ENCODE measurements at places on chromosomes 13 and 19.

GRCh38 chr19:24140099-24140498 is 53.1 kb downstream of the ZNF254 start:
- no peak for DNase-seq

- DNase-seq: no peak
Measured at GRCh38 chr19:11154683-11155047, 917 bp downstream of the SPC24 start.

DNA sequence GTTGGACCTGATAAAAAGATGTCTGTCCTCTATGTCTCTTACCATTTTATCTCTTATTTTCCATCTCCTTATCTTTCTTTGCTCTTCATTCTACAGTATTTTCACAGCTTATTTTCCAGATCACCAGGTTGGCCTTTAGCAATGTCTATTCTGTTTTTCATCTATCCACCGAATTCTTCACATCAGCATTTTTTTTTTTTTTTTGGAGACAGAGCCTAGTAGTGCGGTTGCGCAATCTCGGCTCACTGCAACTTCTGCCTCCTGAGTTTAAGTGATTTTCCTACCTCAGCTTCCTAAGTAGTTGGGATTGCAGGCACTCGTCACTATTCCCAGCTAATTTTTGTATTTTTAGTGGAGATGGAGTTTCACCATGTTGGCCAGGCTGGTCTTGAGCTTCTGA is 49.0 kb downstream of the DNAJC15 start:
- DNase-seq: no peak

DNA sequence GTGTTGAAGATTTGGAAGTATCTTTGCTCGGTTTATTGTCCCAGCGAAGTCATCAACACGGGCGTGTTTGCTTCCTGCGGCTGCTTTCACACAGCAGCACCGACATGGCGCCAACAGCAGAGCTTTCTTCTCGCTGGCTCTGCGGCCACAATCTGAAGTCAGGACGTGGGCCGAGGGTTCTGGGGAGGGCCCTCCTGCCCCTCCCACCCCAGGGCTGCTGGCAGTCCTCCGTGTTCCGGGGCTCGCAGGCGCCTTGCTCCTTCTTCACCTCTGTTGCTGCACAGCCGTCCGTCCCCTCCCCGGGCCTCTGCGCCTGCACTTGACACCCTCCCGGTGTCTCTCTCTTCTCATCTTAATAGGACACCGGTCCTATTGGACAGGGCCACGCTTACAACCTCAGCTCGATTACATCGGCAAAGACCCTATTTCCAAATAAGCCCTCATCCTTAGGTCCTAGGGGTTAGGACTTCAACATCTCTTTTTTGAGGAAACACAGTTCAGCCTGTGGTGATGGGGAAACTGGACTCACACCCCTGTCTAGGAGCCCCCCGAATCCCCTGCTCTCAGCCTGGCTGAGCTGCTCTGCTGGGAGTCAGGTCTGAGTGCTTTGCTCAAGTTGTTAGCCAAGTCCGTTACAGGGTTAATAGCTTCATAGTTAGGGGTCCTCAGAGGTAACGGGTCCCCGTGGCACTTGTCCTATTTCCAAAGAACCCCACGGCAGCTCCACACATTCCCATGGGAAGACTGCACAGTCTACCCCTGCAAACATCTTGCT is 2.7 kb upstream of the TEX29 start:
- no peak for DNase-seq

- no peak for DNase-seq
Measured at GRCh38 chr13:97537110-97537509, 103.1 kb downstream of the RAP2A start.

GRCh38 chr19:46745521-46746280 is at the start of gene FKRP:
FKRP (plus strand) TSS chr19:46746057; CDS start chr19:46755451, 9,394 bp downstream.
- no peak for DNase-seq

GRCh38 chr13:79392882-79393563 is 13.0 kb downstream of the RBM26 start:
- DNase-seq: no peak

DNA sequence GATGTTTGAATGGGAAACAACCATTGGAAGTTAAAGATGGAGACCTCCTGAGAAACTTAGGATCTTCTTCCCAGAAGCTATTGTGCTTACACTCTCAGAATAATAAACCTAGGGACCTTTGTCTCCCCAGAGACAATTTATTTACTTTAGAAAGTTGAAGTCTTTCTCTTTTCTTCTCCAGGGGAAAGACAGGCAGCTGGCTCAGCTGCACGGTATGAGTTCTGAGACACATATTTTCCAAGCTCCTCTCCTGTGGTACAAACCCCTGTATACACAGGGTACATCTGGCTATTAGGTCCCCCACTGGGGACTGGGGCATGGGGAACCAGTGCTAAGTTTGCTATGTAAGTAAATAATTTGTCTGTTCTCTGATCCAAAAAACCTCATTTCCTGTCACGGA is 67.5 kb upstream of the POSTN start:
- no peak for DNase-seq

GRCh38 chr19:28829762-28830161 is 383.2 kb downstream of the UQCRFS1 start:
- DNase-seq: no peak

- no peak for DNase-seq
Measured at GRCh38 chr13:29507356-29507755, 88.1 kb downstream of the SLC7A1 start.

DNA sequence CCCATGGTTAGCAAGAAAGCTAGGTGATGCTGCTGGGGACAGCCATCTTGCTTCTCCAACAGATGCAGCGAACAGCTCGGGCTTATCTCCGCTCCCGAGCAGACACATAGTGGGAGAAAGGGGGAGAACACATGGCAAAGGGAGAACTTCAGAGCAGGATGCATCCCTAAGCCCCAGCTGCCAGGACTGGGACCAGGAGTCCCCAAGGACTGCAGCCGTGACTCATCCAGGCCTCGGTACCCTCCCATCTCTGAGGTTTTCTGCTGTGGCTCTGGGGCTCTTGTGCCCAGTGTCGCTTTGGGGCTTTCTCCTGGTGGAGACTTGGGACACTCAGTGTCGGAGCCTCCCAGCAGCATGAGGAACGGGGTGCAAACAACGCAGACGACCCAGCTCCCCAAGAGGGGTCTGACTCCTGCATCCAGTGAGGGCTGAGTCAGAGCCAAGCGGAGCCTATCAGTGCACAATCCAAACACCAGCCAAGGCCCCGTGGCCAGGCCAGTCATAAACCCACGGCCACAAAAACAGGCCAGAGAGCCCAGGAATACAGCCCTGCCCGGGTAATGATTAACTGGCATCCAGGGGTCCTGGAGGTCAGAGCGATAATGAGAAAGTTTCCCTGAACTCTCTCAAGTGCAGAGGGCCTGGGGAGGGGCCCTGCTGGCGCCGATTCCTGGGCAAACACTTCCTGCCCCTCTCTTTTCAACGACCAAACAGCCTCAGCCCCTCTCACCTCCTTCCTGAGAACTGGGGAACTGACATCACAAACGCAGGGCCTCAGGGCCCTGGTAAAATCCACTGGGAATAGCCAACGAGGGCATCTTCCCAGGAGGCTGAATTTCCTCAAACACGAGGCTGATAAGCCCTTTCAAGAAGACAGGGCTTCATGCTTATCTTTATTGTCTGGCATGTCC is 202.9 kb downstream of the USP12 start:
- DNase-seq: no peak

- no peak for DNase-seq
Measured at GRCh38 chr19:5480427-5480836, 25.2 kb downstream of the ZNRF4 start.

DNA sequence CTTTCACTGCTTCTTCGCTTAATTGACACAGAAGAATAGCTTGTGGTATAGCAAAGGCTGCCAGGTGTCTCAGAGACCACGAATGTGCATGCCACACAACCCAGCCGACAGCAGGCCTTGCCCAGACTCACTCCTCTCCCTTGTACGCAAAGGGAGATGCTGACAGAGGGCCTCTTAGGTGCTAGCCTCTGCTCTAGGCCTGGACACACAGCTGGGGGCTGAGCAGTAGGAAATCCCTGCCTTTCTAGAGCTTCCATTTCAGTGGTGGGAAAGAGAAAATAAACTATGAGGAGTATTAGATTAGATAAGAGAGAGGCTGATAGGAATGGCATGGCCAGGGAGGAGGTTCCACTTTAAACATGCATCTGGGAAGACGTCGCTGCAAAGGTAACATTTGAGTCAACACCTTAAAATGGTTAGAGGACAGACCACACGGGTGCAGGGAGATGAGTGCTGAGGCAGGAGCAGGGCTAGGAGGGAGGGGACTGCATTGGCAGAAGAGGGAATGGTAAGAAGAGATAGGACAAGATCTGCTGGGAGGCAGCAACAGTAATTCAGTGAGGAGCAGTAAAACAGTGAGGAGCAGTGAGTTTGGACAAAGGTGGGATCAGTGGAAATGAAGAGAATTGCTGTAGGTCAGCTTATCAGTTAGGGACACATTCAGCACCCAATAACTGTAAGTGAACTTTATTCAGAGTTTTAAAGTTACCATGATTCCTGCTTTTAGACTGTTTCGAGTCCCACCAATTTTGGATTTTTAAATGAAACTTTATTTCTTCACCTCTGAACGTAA is 100.0 kb downstream of the RNF17 start:
- no peak for DNase-seq

GRCh38 chr19:18710186-18710585 is 26.7 kb downstream of the CRTC1 start:
- DNase-seq: no peak
